ENCODE measurements at places on chromosomes 16 and 17.
A peak's percentile ranks its signal among the peaks of the same experiment; 100 is the strongest.

GRCh38 chr17:9230346-9230745 lies 209.0 kb downstream of the NTN1 start:
- peak overlapping the region; percentile 86 for H3K27ac ChIP-seq
- H3K36me3 ChIP-seq, result no peaks in the 10 kb centered on the region
- H3K4me3 ChIP-seq, result no peak overlapping the region

DNA sequence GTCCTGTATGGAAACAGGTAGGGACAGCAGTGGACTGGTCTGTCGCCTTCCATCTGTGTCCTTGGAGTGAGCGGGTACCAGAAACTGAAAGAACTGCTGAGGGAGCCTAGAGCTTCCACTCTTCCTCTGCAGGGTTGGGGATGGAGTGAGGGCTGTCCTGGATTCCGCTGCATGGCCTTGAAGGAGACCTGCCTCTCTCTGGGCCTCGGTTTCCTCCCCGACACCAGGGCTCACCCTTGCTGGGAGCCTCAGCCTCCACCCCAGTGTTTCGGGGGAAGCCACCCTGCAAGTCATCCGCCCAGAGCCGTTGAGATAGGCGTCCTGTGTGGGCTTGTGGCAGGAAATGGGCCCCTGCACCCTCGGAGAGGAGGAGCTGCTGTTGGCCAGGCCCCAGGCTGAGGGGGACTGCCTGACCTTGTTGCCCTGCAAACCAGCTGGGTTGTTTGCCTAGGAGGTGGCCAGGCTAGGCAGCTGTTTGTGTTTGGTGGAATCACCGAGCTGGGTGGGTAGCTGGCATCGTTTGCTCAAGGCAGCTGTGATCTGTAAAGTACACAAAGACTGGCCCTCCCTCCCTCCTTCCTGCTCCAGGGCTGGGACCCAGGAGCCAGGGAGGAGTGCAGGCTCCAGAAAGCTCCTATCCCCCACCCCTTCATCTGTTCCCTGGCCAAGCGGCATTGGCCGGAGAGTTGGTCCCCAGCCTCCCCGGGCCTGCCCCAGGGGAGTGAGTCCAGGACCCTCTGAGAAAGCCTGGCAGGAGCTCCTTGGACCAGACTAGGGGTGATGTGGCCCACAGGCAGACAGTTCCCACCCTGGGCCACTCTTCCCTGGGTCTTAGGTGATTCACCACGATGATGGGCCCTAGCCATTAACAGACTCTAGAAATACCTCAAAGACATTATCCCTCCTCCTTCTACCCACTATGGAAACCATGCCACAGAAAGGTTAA lies 1.3 kb downstream of the RAB37 start:
- DNase-seq, result no peak
- H3K4me1 ChIP-seq, result peaks cover 53% of the 10 kb centered on the region
- H3K27me3 ChIP-seq, result no peaks in the 10 kb centered on the region
- H3K36me3 ChIP-seq, result no peaks in the 10 kb centered on the region
- peak overlapping the region; percentile 3 for H3K27ac ChIP-seq

- H3K27me3 ChIP-seq, result no peaks in the 10 kb centered on the region
- H3K36me3 ChIP-seq, result no peaks in the 10 kb centered on the region
- DNase-seq, result no peak
- no peak overlapping the region for H3K4me3 ChIP-seq
Measured at GRCh38 chr16:76970087-76970744, 220.8 kb upstream of the MON1B start.

DNA sequence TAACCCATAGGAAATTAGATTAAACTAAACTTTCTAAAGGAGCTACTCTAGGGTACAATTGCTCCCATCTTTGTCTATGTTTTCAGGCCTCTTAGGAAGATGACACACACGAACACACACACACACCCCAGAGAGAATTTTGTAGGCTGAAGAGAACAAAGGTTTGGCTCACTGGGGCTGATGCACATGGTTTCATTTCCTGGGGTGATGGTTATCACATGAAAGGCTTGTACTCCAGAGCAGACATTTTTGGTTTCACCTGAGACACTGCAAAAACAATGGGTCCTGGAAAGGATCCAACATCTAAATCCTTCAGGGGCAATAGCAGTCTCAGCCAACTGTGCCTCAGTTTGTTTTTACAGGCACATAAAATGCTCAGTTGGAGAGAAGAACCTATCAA lies 62.8 kb downstream of the GRB7 start:
- no peaks in the 10 kb centered on the region for H3K4me1 ChIP-seq
- no peak for DNase-seq
- no peak overlapping the region for H3K4me3 ChIP-seq
- no peak overlapping the region for H3K27ac ChIP-seq
- H3K27me3 ChIP-seq, result no peaks in the 10 kb centered on the region

- no peaks in the 10 kb centered on the region for H3K4me1 ChIP-seq
- H3K4me3 ChIP-seq, result no peak overlapping the region
- no peaks in the 10 kb centered on the region for H3K27me3 ChIP-seq
- no peak for DNase-seq
- H3K27ac ChIP-seq, result no peak overlapping the region
Measured at GRCh38 chr17:62084585-62084984, 19.5 kb upstream of the MED13 start.

DNA sequence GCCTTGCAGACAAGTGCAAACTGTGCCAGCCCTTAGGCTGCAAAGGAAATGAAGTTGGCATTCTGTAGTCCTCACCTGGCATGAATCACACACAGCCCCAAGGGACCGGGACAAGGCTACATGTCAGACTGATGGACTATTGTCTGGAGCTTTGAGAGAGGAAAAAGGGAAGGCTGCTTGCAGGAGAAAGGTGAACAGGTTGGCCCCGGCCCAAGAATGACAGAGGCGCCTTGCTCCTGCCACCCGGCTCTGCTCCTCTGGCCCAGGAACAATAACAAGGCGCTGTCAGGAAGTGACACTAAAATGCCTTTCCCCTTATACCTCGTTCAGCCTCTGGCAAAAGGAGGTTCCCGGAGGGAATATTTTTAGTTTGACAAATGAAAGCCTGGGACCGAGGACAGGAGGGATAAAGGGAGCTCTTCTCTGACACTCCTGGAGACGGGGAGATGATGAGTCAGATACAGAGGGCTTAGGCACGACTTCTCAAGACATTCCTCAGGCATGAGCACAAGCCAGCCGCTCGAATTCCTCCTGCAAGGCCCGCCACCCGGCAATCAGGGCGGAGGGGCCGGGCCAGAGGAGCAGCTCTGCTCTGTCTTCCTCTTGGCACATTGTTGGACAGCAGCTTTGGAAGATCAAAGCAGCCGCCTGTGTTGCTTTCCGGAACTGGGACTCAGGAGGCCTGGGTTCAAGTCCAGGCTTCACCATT lies 105.8 kb downstream of the NOG start:
- no peaks in the 10 kb centered on the region for H3K27me3 ChIP-seq
- H3K36me3 ChIP-seq, result no peaks in the 10 kb centered on the region
- H3K4me1 ChIP-seq, result peaks cover 15% of the 10 kb centered on the region

DNA sequence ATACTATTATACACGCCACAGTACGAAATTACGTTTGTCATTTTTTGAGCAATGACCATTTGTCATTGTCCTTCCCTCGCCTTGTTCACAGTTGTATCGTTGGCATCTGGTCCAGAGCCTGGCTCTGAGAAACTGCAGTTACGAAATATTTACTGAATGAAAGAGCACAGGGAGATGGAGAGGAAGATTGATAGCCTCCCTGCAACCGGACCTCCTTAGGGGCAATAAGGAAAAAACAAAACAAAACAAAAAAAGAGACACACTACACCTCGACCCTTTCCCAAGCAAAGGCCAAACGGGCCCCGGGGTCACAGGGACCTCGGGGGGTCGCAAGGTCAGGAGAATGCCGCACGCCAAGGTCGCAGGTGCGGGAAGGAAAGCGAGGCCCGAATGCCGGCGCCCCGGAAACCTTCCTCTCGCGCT lies 857 bp downstream of the GOT2 start:
- H3K4me3 ChIP-seq, result peak overlapping the region; percentile 84
- H3K27ac ChIP-seq, result peak overlapping the region; percentile 92
- H3K27me3 ChIP-seq, result no peaks in the 10 kb centered on the region
- DNase-seq, result no peak
- peaks cover 18% of the 10 kb centered on the region for H3K4me1 ChIP-seq
- H3K36me3 ChIP-seq, result no peaks in the 10 kb centered on the region

Measured in esophagus squamous epithelium (tissue), 5 donors.